ENCODE measurements at places on chromosomes 5 and 9. TPM values are rescaled to one million over a fixed set of nuclear protein-coding genes. Genes with fewer than 3 reads are reported as not detected.

GRCh38 chr5:3594510-3595005, 1.1 kb upstream of the IRX1 start:
- H3K4me3 ChIP-seq: no peak overlapping the region
- H3K4me1 ChIP-seq: no peaks in the 10 kb centered on the region
- no peak for DNase-seq
- H3K27ac ChIP-seq: no peak overlapping the region
- H3K36me3 ChIP-seq: no peaks in the 10 kb centered on the region
- H3K27me3 ChIP-seq: peaks cover 11% of the 10 kb centered on the region

DNA sequence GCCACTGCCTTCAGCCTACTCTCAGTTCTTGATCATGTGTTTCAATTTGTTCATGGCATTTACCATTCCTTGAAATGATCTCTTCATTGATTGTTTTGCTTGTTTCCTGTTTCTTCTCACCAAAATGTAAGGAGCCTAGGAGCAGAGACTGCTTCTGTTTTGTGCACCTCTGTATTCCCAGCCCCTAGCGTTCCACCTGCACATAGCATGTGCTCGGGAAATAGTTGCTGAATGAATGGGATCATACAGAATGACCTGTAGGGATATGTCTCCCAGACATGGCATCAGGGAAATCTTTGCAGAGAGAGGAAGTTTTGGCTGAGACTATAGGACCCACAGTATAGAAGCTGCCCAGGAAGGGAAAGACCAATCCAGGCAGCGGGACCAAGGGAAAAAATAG, 6.2 kb upstream of the CERCAM start:
- H3K27ac ChIP-seq: no peak overlapping the region
- H3K27me3 ChIP-seq: peaks cover 16% of the 10 kb centered on the region
- no peak overlapping the region for H3K4me3 ChIP-seq
- H3K4me1 ChIP-seq: peaks cover 7% of the 10 kb centered on the region

GRCh38 chr9:69173891-69174615, at the start of gene TJP2:
TSS of gene TJP2 (plus strand) at chr9:69174277. CDS start at chr9:69174373, 96 bp downstream.
- H3K36me3 ChIP-seq: no peaks in the 10 kb centered on the region
- peaks cover 43% of the 10 kb centered on the region for H3K4me1 ChIP-seq
- H3K4me3 ChIP-seq: peak within 1 kb of the TSS; percentile 67
- peaks cover 10% of the 10 kb centered on the region for H3K27me3 ChIP-seq
- DNase-seq: peak; percentile 22

GRCh38 chr5:8660133-8660893, 791.4 kb downstream of the MTRR start:
- no peak for DNase-seq
- no peak overlapping the region for H3K27ac ChIP-seq
- H3K36me3 ChIP-seq: no peaks in the 10 kb centered on the region
- no peaks in the 10 kb centered on the region for H3K27me3 ChIP-seq

DNA sequence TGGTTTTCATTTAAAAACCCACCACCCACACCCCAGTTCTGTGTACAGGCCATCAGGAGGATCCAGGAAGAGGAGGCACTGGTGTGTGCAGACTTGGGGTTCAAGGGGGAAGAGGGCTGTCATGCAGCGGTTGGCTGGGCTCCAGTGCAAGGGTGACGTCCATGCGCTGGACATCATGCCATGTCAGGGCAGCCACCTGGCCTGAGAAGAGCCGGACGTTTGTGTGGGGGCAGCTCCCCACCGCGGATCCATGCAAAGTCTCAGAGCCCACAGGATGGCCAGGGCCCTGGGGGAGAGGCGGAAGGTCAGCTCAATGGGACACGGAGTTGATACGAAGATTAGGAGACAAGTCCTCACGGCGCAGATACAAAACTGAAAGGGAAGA, 11.1 kb downstream of the BRD9 start:
- peaks cover 64% of the 10 kb centered on the region for H3K36me3 ChIP-seq
- H3K27me3 ChIP-seq: no peaks in the 10 kb centered on the region
- no peak overlapping the region for H3K4me3 ChIP-seq

DNA sequence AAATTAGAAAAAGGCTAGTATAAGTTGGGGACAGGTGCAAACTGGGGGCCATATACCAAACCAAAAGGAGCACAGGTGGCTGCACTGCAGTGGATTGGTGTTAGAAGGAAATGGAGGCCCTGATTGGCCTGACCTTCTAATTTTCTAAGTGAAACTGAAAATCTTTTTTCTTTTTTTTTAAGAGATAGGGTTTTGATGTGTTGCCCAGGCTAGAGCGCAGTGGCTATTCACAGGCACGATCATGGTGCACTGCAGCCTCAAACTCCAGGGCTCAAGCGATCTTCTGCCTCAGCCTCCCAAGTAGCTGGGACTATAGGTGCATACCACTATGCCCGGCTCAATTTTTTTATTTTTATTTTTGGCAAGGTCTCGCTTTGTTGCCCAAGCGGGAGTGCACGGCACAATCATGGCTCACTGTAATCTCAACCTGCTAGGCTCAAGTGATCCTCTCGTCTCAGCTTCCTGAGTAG, 9.8 kb upstream of the CCDC69 start:
- H3K4me1 ChIP-seq: peaks cover 15% of the 10 kb centered on the region
- H3K27ac ChIP-seq: no peak overlapping the region
- H3K27me3 ChIP-seq: no peaks in the 10 kb centered on the region
- no peak for DNase-seq

GRCh38 chr9:108963459-108964143, 29.4 kb downstream of the ABITRAM start:
- H3K4me1 ChIP-seq: no peaks in the 10 kb centered on the region
- no peak overlapping the region for H3K27ac ChIP-seq
- H3K4me3 ChIP-seq: no peak overlapping the region
- no peaks in the 10 kb centered on the region for H3K27me3 ChIP-seq
- no peak for DNase-seq
- H3K36me3 ChIP-seq: no peaks in the 10 kb centered on the region

DNA sequence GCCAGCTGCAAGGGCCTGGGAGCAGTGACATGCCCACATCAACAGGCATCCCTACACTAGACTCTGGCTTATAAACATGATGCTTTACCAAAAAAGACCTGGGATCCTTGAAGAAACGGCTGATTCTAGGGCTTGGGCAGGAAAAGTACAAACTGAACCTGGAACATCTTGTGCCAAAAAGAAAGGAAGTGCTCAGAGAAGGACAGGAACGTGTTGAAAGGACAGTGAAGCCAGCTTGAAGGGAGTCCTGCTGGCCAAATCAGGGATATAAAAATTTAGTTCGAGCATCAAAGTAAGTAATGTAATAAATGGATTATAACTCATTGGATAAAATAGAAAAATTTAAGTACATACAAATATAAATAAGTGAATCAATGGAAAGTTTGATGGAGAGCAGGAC, 58.1 kb downstream of the ALDH7A1 start:
- H3K27ac ChIP-seq: no peak overlapping the region
- no peaks in the 10 kb centered on the region for H3K27me3 ChIP-seq
- H3K36me3 ChIP-seq: no peaks in the 10 kb centered on the region
- no peaks in the 10 kb centered on the region for H3K4me1 ChIP-seq
- no peak for DNase-seq

DNA sequence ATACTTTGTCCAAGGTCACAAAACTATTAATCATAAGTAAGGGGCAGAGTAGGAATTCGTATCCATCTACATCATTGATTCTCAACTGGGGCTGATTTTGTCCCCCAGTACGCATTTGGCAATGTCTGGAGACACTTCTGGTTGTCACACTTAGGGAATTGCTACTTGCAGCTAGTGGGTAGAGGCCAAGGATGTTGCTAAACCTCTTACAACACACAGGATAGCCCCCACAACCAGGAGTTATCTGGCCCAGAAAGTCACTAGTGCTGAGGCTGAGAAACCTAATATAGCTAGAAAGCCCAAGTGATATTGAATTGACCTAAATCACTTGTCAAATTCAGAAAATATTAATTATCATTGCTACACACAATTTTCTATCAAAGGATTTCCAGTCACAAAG, 120.4 kb upstream of the ABCA1 start:
- DNase-seq: no peak
- H3K4me3 ChIP-seq: no peak overlapping the region
- peaks cover 14% of the 10 kb centered on the region for H3K4me1 ChIP-seq
- H3K27ac ChIP-seq: no peak overlapping the region
- no peaks in the 10 kb centered on the region for H3K27me3 ChIP-seq

- no peaks in the 10 kb centered on the region for H3K4me1 ChIP-seq
- H3K27me3 ChIP-seq: no peaks in the 10 kb centered on the region
- H3K27ac ChIP-seq: no peak overlapping the region
- H3K36me3 ChIP-seq: no peaks in the 10 kb centered on the region
- no peak for DNase-seq
- H3K4me3 ChIP-seq: no peak overlapping the region
Observed at GRCh38 chr9:18393340-18394130, 80.4 kb upstream of the ADAMTSL1 start.

- H3K4me3 ChIP-seq: no peak overlapping the region
- H3K36me3 ChIP-seq: no peaks in the 10 kb centered on the region
- DNase-seq: no peak
- peaks cover under 1% of the 10 kb centered on the region for H3K4me1 ChIP-seq
- no peak overlapping the region for H3K27ac ChIP-seq
- H3K27me3 ChIP-seq: no peaks in the 10 kb centered on the region
Observed at GRCh38 chr9:6927838-6928237, 170.1 kb downstream of the KDM4C start.

DNA sequence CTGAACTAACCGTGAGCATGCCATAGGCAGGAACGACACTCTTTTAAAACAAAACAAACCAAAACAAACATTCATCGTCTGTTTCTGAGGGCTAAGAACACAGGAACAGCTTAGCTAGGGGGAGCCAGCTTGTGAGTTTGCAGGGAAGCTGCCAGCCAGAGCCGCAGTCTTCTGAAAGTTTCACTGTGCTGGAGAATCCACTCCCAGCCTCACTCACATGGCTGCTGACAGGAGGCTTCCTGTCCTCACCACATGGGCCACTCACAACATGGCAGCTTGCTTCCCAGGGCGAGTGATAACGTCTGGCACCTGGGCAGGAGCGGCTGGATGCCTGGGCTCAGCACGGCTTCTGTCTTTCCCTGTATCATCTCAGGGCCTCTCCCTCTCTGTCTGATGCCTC, 275.2 kb downstream of the MSX2 start:
- peaks cover 21% of the 10 kb centered on the region for H3K4me1 ChIP-seq
- no peak overlapping the region for H3K27ac ChIP-seq
- H3K27me3 ChIP-seq: no peaks in the 10 kb centered on the region
- no peaks in the 10 kb centered on the region for H3K36me3 ChIP-seq
- no peak for DNase-seq
- no peak overlapping the region for H3K4me3 ChIP-seq

DNA sequence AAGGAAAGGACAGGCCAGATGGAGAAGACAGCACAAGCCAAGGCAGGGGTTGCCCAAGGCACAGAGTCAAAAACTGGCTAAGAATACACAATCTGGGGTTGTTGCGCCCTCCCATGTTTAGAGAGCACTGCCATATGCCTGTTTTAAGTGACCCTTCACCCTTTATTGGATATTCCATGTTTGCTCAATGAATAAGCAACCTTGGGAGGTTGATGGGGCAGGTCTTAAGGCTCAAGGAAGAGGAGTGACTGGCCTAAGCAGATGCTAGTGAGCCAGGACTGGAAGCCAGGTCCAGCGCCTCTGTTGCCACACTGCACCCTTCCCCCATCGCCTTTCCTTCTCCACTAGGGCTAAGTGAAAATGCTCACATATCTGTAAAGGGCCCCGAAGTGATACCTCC, 6.7 kb downstream of the TXN start:
- H3K27ac ChIP-seq: no peak overlapping the region
- no peak for DNase-seq
- peaks cover 12% of the 10 kb centered on the region for H3K36me3 ChIP-seq
- H3K4me1 ChIP-seq: peaks cover 25% of the 10 kb centered on the region
- no peak overlapping the region for H3K4me3 ChIP-seq

DNA sequence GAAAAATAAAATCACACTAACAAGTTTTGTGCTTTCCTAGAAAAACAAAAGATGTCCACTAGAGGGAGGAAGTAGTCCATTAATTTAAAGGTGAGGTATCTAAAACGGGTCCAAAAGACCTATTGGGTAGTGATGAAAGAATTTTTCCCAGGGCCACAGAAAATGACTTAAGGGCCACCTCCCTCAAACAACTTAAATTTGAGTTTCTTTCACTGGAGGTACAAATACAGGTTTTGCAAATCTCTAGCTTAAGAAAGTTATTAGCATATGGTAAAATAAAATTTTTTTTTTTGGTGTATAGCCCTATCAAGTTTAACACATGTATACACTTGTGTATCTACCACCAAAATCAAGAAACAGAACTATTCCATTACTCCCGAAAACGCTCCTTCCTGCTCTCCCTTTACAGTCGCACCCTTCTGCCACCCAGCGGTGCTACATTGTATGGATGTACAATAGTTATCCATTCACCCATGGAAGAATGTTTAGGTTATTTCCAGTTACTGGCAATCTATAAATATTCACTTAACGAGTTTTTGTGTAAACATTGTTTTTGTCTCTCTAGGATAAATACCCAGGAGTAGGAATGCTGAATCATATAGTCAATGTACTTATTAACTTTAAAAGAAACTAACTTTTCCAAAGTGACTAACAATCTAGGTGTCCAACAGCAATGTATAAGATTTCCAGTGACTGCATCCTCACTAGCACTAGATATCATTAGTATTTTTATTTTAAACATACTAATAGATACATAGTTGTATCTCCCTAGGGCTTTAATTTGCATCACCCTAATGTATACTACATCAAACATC, 21.9 kb downstream of the DEPDC1B start:
- no peaks in the 10 kb centered on the region for H3K36me3 ChIP-seq
- no peak overlapping the region for H3K27ac ChIP-seq
- DNase-seq: peak; percentile 29
- no peak overlapping the region for H3K4me3 ChIP-seq
- H3K27me3 ChIP-seq: no peaks in the 10 kb centered on the region

GRCh38 chr5:173831196-173831914, 56.8 kb upstream of the CPEB4 start:
- no peaks in the 10 kb centered on the region for H3K4me1 ChIP-seq
- no peaks in the 10 kb centered on the region for H3K36me3 ChIP-seq
- H3K27me3 ChIP-seq: no peaks in the 10 kb centered on the region
- H3K27ac ChIP-seq: no peak overlapping the region

ANKRD31 gene
- total RNA-seq: 0.73 TPM

GPR151 gene
- total RNA-seq: not detected

FSD1L gene
- 1.6 TPM for total RNA-seq

SLC1A3 gene
- total RNA-seq: 1.3 TPM

TAF11L14 gene
- not detected for total RNA-seq
